ENCODE measurements at places on chromosomes 6 and 20.
A peak's percentile ranks its signal among the peaks of the same experiment; 100 is the strongest.

- no peak for DNase-seq
Measured at GRCh38 chr6:98841621-98842341, 7.4 kb downstream of the POU3F2 start.

- DNase-seq, result peak; percentile 68
Measured at GRCh38 chr20:3106658-3107463, 22.3 kb upstream of the AVP start.

- DNase-seq, result no peak
Measured at GRCh38 chr6:75205776-75206575, at the start of gene COL12A1. Gene COL12A1 (minus strand): TSS chr6:75206053. CDS start chr6:75202792, 3,261 bp downstream.

DNA sequence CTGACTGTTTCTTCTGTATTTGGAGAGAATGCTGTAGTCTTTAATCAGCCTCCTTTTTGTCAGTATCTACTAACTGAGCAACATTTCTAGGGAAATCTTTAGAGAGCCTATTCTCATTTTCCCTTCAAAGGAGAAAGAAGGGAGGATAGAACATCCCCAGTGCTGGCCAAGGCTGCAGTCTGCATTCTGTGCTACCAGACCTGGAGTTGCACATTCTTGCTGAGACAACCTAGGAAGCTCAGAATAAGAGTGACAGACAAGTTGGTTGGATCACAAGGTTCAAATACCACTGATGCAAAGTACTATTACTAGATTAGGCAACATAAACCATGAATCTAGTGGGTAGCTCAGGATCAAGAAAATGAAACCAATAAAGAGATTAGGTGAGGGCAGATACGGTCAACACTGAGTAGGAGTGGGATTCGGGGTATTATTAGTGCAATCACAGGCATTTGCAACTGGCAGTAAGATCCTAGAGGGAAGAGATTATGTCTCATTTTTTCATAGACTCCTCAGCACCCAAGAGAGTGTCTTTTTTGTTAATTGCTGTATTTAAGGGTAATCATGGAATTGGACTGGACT, 213.5 kb upstream of the FAM83B start:
- DNase-seq, result no peak

- no peak for DNase-seq
Measured at GRCh38 chr6:130696806-130697205, 130.4 kb upstream of the SMLR1 start.

DNA sequence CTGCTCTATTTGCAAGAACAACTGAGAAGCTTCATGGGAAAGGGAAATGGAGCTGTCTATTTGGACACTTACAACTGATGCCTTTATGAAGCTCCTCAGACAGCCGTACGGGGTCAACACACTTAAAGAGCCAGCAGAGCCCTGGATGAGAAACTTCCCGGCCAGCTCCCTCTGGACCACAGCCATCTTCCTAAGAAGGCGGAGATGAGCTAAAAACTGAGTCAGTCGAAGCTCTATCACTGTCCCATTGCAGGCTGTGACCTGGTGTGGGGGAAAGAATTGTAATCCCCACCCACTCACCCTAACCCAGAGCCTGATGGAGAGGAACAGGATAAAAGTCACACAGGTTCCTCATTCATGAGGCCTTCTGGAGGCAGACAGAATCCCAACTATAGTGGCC, 360.4 kb upstream of the JARID2 start:
- DNase-seq, result no peak

GRCh38 chr6:156016186-156016976, 560.7 kb upstream of the NOX3 start:
- DNase-seq, result no peak

GRCh38 chr6:63897952-63898351, 262.4 kb downstream of the PHF3 start:
- no peak for DNase-seq

GRCh38 chr6:126147291-126147815, 161.0 kb downstream of the TRMT11 start:
- DNase-seq, result no peak

DNA sequence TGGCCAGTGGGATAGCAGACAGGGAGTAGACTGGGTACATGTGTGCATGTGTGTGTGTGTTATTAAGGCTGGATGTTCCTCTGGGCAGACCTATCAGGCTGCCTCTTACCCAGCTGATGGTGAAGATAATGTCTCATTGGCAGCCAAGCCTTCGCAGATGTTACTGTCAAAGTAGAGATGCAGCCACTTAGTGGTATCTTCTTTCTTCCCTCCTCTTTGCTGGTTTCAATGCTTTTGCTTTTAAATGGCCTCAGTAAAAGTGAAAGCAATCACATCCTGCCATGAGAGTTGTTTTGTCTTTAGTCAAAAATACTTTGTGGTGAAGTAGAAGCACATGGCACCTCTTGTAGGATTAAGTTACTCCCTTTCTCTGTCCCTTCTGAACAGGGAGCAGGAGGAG, 57.5 kb downstream of the SNRNP48 start:
- DNase-seq, result no peak

- no peak for DNase-seq
Measured at GRCh38 chr6:18725449-18725848, 338.3 kb downstream of the RNF144B start.

Data from NCI-H2107 (cell line).